Activated T-helper 9 cell treated with anti-CD3 and anti-CD28 coated beads, Interleukin-2, amount 50 U/mL, for 16 hours (primary cell): ENCODE measurements at places on chromosomes 16 and 17.

- no peak for DNase-seq
Measured at GRCh38 chr17:57113656-57114055, 28.6 kb downstream of the AKAP1 start.

DNA sequence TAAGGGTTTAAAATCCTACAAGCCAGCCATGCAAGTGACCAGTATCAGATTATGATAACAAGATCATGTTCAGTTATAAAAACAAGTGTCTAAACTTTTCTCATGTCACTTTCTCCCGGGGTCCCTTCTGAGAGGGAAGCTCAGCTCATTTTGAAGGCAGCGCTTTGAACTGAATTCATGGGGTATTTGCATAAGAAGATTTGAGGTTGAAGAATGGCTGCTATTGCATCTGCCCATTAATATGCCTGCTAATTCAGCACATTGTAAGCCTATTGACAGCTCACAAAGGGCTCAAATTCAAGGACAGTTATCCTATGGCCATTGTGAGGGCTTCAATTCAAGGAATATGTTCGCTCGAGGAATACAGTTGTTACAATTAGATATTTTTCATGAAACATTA is 290.2 kb upstream of the IRX3 start:
- no peak for DNase-seq

GRCh38 chr17:57357830-57358430 is 101.6 kb downstream of the MSI2 start:
- DNase-seq: no peak

DNA sequence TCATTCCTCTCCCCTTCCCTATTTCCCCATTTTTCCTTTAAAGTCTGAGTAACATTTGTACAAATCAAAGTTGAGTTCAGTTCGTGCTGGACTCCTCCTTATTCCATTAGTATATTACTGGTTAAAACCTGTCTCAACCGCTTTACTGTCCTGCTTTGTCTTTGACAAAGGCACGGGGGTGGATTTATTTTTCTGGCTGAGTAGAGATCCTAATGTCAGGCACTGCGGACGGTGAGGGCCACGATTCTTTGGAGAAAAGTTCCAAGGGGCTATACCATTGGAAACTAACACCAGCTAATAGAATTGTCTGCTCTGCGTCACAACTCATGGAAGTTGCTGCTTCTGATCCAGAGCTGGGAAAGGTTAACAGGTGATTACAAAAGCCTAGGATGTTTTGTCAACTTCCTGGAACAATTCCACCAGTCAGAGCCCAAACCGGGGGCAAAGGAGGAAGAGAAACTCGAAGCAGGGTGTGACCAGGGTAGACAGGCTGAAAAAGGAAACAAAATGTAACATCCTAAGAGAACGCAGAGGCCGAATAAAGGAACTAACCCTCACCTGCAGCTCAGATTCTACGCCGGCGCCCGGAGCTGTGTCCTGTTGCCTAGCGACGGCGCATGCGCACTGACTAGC is 12.4 kb downstream of the TAT start:
- no peak for DNase-seq

DNA sequence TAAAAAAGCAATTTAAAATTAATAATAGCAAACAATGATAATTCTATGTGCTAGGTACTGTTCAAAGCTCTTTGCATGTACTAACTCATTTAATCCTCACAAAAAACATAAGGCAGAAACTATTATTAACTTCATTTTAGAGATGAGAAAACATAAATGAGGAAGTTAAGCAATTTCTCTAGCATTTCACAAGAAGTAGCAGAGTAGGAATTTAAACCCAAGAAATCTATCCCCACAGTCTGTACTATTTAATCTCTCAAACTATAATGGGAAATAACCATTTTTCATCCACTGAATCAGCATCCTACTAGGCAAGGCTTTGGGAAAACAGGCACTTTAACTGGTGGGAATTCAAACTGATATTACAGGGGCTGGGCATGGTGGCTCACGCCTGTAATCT is 42.2 kb upstream of the INTS2 start:
- no peak for DNase-seq

DNA sequence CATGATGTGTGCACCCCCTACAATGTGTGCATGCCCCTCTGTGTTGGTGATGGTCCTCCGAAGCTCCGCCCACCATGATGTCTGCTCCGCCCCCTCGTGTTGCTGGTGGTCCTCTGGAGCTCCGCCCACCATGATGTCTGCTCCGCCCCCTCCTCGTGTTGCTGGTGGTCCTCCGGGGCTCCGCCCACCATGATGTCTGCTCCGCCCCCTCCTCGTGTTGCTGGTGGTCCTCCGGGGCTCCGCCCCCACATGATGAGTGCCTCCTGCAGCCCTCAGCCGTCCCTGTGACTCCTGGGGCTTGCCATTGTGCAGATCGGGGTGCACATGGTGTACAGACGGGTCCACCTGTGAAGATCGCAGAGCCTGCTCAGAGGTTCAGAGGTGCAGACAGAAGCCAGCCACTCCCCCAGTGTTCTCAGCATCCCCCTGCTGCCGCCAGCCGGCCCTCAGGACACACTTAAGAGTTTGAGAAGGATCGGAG is 129.1 kb upstream of the CHMP6 start:
- DNase-seq: no peak

DNA sequence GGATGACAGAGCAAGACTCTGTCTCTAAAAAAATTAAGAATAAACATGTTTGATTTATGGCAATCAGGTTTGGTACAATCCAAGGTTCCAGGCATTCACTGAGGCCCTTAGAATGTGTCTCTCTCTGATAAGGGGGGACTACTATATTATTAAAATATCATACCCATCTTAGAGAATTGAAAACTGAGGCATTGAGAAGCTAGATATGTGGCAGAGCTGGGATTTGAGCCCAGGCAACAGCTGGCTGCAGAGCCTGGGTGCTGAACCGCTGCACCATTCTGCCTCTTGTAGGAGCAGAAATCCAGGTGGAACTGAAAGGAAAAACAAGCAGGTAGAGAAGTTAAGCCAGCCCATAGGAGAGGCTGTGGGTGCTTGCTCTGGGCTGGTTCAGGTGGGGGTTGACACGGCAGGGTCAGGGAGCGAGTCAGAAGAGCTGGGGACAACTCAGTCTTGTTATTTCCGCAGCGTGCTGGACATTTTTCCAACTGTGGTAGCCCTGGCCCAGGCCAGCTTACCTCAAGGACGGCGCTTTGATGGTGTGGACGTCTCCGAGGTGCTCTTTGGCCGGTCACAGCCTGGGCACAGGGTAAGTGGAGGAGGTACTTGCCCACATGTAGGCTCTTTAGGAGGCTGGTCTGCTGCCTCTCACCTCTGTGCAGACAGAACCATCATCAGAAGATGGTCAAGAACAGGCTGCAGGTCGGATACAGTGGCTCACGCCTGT is 62.5 kb downstream of the WIPI1 start:
- DNase-seq: no peak

GRCh38 chr16:87149051-87149450 is 168.1 kb downstream of the C16orf95 start:
- no peak for DNase-seq

- DNase-seq: peak; percentile 28
Measured at GRCh38 chr17:7560172-7561027, 1.3 kb upstream of the SENP3 start.

- no peak for DNase-seq
Measured at GRCh38 chr17:63960430-63960829, 12.3 kb downstream of the SCN4A start.

DNA sequence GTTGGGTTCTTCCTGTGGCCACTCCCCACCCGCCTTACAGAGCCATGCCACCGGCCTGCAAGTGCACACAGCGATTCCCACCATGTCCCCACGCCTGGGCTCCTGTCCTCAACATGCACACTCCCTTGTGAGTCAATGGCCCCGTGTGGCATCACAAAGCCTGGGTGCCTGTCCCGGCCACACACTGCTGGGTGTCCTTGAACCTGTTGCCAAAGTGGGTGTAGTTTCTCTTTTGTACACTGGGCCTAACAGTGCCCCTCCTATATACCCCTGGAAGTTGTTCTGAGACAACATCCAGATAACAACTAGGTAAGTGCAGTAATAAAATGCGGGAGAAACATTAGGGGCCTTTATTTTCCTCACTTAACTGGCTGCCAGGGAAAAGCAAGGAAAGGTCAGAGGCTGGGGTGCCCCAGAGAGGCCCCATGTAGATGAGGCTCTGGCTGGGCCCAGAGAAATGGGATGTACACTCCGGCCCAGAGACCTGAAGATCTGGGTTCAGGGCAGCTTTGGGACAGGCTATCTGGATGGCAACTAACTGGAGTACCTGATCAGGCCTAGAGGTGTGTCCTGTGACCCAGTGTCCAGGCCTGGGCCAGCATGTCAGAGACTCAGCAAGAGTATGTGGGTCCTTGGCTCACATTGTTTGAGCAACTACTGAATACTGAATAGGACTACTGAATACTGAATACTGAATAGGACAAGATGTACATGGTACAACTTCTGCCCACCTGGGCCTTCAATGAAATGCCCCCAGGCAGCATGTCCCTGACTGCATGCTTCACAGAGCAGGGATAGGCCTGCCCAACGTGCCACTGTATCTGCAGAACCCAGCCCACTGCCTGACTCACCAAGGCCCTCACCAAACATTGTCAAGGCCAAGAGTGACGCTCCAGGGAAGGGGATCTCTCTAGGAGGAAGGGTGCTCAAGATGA is 8.3 kb downstream of the ABCC3 start:
- DNase-seq: no peak

DNA sequence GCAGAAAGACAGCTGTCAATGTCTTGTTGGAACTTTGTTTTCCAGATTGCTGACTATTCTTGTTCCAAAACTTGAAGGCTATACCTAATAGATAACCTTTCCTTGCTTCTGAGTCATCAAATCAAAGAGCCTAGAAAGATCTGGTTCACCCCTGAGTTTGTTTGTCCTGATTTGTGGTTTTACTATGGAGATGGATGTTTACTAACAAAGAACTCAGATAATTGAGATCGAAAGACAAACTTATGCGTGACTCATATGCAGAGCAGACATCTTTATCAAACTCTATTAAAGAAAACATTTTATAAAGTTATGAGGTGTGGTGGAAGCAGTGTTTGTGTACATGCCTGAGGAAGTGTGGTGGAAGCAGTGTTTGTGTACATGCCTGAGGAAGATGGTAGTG is 311.1 kb upstream of the TBX2 start:
- DNase-seq: no peak
